ENCODE measurements at places on chromosomes 13 and 19. TPM values are rescaled to one million over a fixed set of nuclear protein-coding genes. Genes with fewer than 3 reads are reported as not detected.

DACH1 gene
- total RNA-seq: 0.71 TPM

DNASE2 gene
- 33.5 TPM for total RNA-seq

DNA sequence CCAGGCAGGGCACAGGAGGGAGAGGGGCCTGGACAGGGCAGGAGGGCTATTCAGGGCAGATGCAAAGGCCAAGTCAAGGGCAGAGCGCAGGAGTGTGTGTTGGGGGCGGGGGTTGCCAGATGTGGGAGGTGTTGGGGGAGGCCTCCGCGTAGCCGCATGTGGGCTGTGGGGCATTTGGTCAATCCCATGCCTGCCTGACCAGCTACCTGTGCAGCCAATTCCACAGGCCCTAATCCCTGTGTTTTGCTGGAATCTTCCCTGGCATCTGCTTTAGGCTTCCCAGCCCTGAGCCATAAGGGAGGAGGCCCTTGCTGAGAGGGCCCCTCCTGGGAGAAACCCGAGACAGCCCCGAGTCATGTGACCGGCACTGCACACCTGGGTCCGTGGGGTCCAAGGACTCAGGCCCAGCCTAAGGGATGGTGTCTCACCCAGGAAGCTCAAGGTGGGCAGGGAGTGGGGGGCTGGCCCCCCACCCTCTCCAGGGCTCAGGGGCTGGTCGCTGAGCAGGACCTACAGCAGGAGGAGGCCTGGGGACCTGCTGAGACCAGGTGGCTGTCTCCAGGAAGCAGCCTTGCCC is 20.3 kb downstream of the RFX1 start:
- DNase-seq: no peak

DNA sequence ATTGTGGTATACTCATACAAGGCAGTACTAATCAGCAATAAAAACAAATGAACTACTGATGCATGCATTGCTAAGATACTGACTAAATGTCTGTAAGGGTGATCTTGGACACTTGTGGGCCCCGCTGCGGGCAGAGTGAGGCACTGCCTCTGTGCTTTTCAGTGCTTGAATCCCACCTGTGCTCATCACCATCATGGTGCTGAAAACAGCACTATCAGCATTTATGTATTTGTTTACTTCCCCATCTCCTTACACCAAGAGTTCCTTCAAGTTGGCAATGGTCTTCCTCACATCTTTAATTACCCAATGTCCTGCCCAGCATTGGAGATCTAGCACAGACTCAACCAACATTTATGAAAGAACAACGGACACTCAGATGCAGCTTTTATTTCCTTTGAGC is 193.7 kb upstream of the RFC3 start:
- no peak for DNase-seq

DNA sequence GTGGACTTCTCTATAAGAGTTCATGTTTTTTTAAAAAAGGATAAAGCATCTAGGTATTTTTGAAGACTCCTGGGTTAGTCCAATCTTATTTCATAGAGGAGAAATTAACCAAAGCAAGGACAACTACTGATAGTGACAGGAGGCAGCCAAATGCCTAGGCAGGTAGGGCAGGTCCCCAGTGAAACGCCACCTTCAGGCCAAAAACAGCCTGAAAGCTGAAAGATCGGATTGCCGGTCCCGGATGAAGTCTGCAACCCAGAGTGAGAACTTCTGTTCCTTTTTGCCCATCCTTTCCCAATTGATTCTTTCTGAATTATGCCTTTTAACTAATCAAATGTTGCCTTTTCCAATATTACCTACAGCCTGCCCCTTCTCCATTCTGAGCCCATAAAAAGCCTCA is 6.1 kb upstream of the GGACT start:
- DNase-seq: no peak

GRCh38 chr13:92513672-92514071 is 712.9 kb upstream of the GPC6 start:
- DNase-seq: no peak

DNA sequence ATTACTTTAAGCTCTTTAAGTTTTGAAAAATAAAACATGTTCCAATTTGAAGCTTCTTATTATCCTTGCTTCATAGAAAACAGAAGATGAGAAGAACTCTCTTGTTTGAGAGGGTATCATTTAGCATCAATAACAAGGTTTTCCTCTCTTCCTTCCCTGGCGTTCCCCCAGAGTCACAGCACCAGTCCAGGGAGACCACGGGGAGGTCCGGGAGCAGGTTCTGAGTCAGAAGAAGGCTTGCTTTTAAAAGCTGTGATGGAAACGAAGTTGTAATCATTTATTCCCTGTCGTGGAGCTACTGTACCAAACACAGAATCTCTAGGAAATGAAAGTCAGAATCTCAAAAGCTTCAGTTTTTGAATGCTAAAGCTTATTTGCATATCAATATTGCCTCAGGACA is 174.0 kb upstream of the LSM14A start:
- DNase-seq: no peak

DNA sequence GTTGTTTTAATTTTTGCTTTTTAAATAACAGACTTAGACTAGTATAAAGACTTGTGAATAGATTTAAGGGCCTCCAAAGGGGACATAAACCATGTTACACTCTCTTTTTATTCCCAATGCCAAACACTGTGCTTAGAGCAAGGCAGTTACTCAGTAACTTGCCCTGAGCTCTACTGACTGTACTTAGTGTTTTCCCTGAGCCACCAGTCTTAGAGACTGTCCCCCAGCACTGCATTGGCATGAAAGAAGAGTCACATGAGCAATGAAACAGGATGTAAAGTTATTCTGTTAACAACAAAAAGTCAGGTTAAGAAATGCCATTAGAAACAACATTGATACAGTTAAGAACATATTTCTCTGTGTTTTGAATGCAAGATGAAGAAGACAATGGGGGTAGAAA is 187.9 kb downstream of the TBC1D4 start:
- no peak for DNase-seq

EPN1 gene
- total RNA-seq: 22.8 TPM

- DNase-seq: no peak
These were observed 213.6 kb downstream of the PCDH20 start for GRCh38 chr13:61202042-61202441.

- peak; percentile 15 for DNase-seq
These were observed 3.0 kb downstream of the CD209 start for GRCh38 chr19:7744199-7744786.

DNA sequence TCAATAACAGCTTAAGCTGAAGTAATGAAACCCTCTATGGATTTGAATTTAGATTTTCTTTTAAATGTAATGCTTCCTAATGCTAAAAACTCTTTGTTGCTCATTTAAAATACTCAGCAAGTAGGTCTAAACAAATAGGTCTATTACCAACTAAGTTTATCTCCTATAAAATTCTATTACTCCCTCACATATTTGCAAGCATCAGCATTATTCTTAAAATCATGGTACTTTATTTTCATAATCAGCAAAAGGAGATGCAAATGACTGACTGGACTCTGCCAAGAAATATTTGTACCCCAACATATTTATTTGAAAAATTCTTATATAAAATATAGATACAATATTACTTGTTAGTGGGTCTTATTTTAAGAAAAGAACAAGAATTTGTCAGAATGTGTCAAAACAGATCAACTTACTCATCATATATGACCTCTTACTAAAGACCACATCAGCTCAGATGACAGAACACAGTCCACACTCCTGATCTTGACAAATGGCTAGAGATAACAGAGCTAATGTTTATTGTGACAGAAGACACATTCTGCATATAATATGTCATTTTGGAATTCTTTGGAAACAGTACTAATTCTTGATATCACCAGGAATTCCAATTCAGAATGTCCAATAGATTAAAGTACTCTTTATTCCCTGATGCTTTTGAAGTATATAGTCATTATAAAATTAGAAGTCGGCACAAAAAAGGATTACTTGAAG is 704.6 kb upstream of the PCDH9 start:
- no peak for DNase-seq

DNA sequence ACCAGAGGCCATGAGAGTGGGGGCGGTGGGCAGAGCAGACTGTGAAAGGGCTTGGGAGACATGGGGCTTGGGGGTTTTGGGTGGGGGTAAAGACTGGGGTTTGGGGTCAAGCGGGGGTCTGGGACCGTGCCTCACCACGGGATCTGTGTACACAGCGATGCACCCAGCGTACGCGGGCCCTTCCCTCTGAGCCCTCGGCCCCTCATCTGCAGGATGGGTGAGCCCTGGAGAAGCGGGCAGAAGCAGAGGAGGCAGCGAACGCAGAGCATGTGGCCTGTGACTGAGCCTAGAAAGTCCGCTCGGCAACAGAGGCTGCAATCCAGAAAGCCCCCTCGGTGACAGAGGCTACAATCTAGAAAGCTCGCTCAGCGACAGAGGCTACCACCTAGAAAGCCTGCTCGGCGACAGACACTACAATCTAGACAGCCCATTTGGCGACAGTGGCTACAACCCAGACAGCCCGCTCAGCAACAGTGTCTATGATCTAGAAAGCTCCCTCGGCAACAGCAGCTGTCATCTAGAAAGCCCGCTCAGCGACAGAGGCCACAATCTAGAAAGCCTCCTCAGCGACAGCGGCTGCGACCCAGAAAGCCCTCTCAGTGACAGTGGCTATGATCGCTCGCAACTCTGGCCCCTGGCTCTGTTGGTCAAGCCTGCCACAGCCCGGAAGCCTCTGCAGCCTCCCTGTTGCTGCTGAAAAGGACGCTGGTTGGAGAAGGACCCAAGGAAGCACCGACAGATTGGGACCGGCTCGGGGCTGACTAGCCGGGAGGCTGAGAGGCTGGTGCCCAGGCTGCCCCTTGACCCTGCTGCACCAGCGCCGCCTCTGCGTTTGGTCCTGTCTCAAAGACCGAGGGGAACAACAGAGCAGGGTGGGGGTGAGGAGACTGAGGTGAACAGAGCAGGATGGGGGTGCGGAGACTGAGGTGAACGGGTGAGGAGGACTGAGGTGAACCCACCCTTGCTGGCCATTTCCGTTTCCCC is 68.6 kb downstream of the SPACA7 start:
- DNase-seq: peak; percentile 48

GRCh38 chr13:33276570-33276969 is 9.0 kb downstream of the STARD13 start:
- no peak for DNase-seq

ZNF230 gene
- 3.0 TPM for total RNA-seq

DNA sequence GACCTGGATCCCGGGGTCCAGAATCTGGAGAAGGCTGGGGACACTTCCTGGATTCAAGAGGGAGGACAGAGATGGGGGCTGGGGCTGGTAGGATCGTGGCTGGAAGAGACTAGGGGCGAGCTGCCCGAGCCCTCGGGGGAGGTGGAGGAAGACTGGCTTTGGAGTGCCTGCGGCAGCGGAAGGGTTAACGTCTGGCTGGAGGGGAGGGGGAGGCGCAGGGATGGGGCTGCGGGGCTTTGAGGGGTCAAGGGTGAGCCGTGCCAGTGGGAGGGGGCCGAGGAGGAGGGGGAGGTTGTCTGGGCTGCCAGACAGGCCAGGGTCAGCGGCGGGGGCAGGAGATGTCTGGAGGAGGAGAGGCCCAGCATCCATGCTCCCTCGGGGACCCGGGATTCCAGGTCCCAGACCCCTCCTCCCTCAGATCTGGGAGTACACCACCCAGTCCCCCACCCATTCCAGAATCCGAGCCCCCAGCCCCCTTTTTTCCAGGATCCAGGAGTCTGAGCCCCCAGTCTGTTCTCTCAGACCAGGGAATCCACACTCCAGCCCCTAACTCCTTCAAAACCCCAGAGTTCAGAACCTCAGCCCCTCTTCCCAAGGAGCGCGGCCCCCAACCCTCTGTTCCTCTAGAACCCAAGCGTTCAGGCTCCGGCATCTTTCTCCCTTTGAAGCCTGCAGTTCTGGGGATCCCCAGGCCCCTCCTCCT is 3.2 kb upstream of the SPACA6 start:
- peak; percentile 80 for DNase-seq

CGB1 gene
- total RNA-seq: not detected

- DNase-seq: no peak
These were observed 29.0 kb downstream of the CKM start for GRCh38 chr19:45293682-45294081.

DNA sequence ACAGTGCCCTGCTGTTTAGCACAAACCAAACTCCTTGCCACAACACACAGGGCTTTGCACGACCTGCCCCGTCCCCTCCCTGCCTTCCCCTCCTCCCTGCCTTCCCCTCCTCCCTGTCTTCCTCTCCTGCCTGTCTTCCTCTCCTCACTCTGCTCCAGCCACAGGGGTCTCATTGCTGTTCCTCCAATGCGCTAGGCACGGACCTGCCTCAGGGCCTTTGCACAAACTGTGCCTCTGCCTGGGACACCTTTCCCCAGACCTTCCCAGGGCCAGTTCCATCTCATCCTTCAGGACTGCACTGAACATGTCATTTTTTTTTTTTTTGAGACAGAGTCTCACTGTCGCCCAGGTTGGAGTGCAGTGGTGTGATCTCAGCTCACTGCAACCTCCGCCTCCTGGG is 1.8 kb upstream of the CREB3L3 start:
- no peak for DNase-seq

DNA sequence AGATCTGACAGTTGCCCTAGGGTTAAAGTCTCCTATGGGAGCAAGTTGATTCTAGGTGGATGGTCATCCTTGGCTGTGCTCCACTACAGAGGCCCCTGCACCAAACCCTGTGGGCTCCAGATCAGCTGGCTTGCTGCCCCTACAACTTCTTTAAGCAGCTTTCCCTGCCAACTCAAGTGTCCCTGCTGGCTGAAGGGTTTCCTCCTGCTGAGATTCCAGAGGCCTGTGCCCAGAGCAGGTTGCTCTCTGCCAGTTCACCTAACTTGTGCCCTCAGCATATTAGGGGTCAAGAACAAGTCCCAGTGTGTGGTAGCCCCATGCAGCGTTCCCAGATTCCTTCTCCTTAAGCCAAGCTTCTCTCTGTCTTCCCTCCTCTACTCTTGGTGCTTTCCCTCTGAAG is 85.6 kb downstream of the ZMYM2 start:
- no peak for DNase-seq

- DNase-seq: peak; percentile 67
These were observed 19.1 kb downstream of the CEBPG start for GRCh38 chr19:33392341-33393285.

EML2 gene
- total RNA-seq: 34.6 TPM

FPR2 gene
- 1.2 TPM for total RNA-seq

DNA sequence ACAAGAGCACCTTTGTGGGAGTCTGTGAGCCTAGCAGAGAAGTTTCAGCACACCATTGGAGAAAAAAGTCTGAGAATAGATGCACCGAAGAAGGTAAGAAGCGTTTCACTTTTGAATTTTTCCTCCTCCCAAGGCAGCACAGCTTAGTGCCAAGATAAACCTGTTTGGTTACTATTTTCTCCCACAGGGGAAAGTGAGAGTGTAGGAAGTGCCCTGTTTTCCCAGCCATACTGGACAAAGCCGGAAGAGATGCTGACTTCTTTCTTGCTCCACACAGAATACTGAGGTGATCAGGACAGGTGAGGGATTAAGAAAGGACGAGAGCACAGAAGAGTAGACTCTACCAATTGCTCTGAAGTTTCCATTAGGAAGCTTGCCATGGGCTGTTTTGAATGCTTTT is 1011.0 kb upstream of the MIR17HG start:
- no peak for DNase-seq

CPB2 gene
- not detected for total RNA-seq

C2CD4C gene
- total RNA-seq: 0.71 TPM

GRCh38 chr19:28402701-28403290 is 810.2 kb downstream of the UQCRFS1 start:
- DNase-seq: no peak

GRCh38 chr19:13214036-13214730 is 64.0 kb downstream of the IER2 start:
- no peak for DNase-seq
